ENCODE measurements at places on chromosomes 5 and 9. TPM values are rescaled to one million over a fixed set of nuclear protein-coding genes. Genes with fewer than 3 reads are reported as not detected.
A peak's percentile ranks its signal among the peaks of the same experiment; 100 is the strongest.

Gene PCDHGA6
- total RNA-seq, result not detected

Gene ANKRD31
- 0.99 TPM for total RNA-seq

Gene NUTM2G
- total RNA-seq, result not detected

Gene PCSK1
- not detected for total RNA-seq

Gene TAF1L
- total RNA-seq, result not detected

DNA sequence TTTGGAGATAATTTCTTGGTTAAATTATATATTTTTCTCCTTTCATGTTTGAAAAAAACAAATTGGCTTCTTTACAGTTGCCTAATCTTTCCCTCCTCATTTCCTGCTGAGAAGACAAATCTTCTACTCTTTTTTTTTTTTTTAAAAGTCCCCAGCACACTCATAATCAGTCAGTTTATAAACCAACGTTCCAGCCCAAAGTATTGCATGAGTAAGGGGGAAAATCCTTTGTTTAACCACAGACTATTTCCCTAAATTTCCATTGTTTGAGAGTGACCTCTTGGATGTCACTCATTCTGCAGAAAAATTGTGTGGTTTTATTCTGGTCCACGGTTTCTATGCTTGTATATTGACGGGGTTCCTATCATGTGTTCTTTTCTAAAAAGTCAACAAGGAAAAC lies 55.1 kb upstream of the TLR4 start:
- no peak overlapping the region for H3K4me3 ChIP-seq
- H3K4me1 ChIP-seq, result peaks cover 4% of the 10 kb centered on the region
- no peak for DNase-seq
- H3K36me3 ChIP-seq, result no peaks in the 10 kb centered on the region
- no peak overlapping the region for H3K27ac ChIP-seq

GRCh38 chr5:146447734-146448380 lies 724 bp downstream of the TCERG1 start:
- H3K4me3 ChIP-seq, result peak overlapping the region; percentile 97
- no peaks in the 10 kb centered on the region for H3K27me3 ChIP-seq
- peaks cover 41% of the 10 kb centered on the region for H3K4me1 ChIP-seq
- peak overlapping the region; percentile 99 for H3K27ac ChIP-seq

DNA sequence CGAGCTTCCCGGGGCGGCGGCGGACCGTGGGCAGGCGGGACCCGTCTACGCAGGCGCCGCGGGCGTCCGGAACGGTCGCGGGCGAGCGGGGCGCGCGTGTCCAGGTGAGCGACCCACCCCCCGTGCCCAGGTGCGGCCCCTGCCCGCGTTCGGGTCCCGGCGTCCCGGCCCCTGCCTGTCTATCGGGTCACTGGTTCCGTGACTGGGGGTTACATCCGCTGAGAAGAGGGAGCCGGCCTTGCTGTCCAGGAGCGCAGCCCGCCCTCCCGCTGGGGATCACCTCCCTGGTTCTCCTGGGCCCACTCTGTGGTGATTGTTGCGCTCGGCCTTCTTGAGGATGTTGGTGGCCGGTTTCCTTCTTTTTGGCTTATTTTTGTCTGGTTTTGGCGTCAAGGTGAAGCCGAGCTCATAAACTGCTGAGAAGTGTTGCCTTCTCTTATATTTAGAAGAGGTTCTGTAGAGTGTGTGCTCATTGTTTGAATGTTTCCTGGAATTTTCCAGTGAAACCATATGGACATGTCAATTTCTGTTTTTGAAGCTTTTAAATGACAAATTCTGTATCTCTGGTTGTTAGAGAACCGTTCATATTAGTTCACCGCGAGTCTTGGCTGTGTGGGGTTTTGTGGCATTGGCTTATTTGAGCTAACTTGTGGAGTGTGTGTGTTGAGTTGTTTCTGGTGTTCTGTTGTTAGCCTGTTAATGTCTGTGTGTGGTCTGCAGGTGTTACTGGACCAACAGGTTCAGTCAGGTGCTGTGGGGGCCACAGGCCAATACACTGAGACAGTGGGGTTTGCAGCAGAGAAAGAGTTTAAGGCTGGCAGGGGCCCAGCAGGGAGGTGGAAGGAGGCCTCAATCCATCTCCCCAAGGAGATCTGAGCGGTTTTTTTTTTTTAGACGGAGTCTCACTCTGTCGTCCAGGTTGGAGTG lies 621 bp downstream of the CEP72 start:
- peaks cover 42% of the 10 kb centered on the region for H3K4me1 ChIP-seq
- peak overlapping the region; percentile 83 for H3K27ac ChIP-seq
- H3K27me3 ChIP-seq, result peaks cover 2% of the 10 kb centered on the region
- H3K36me3 ChIP-seq, result peaks cover 29% of the 10 kb centered on the region

GRCh38 chr9:77896269-77896937 lies 135.2 kb downstream of the GNAQ start:
- H3K4me1 ChIP-seq, result peaks cover 28% of the 10 kb centered on the region
- no peak overlapping the region for H3K4me3 ChIP-seq
- no peaks in the 10 kb centered on the region for H3K36me3 ChIP-seq
- no peak overlapping the region for H3K27ac ChIP-seq
- no peak for DNase-seq
- H3K27me3 ChIP-seq, result no peaks in the 10 kb centered on the region

DNA sequence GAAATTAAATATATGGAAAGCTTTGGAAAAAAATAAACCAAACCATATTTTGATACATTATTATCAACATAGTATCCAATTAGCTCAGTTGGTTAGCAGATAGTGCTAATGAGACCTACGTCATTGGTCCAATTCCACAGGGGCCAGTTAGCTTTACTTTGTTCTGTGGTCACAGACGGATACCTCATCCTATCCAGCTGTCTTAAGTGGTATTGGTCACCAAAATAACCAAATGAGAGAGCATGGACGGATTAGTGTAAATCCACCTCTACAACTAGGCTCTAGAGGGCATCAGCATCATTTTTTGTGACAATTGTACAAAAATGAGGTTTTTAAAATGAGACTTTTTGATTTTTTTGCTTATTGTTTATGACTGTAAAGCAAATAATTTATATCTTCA lies 364.2 kb downstream of the KIAA0825 start:
- no peaks in the 10 kb centered on the region for H3K27me3 ChIP-seq
- H3K27ac ChIP-seq, result no peak overlapping the region
- H3K36me3 ChIP-seq, result no peaks in the 10 kb centered on the region

GRCh38 chr9:109963079-109963478 lies 183.1 kb downstream of the PALM2AKAP2 start:
- no peak overlapping the region for H3K27ac ChIP-seq
- no peaks in the 10 kb centered on the region for H3K36me3 ChIP-seq
- no peak overlapping the region for H3K4me3 ChIP-seq
- H3K4me1 ChIP-seq, result peaks cover 10% of the 10 kb centered on the region
- no peak for DNase-seq

DNA sequence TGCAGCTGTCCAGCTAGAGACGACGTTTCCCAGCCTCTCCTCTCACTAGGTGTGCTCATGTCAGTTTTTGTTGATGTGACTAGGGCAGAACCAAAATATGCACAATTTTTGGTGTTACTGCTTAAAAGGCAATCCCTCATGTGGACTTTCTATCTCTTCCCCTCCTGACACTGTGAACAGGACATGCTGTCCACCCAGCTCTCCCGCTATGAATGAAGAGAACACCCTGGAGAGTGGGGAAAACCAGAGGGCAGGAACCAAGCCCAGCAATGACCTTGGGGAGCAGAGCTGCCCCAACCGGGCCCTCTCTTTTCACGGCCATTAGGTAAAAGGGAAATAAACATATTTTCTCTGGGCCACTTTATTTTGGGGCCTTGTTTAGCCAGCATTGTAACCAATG lies 46.7 kb upstream of the TBC1D2 start:
- no peak overlapping the region for H3K27ac ChIP-seq
- H3K27me3 ChIP-seq, result peaks cover 2% of the 10 kb centered on the region
- H3K36me3 ChIP-seq, result no peaks in the 10 kb centered on the region
- no peaks in the 10 kb centered on the region for H3K4me1 ChIP-seq
- H3K4me3 ChIP-seq, result no peak overlapping the region

DNA sequence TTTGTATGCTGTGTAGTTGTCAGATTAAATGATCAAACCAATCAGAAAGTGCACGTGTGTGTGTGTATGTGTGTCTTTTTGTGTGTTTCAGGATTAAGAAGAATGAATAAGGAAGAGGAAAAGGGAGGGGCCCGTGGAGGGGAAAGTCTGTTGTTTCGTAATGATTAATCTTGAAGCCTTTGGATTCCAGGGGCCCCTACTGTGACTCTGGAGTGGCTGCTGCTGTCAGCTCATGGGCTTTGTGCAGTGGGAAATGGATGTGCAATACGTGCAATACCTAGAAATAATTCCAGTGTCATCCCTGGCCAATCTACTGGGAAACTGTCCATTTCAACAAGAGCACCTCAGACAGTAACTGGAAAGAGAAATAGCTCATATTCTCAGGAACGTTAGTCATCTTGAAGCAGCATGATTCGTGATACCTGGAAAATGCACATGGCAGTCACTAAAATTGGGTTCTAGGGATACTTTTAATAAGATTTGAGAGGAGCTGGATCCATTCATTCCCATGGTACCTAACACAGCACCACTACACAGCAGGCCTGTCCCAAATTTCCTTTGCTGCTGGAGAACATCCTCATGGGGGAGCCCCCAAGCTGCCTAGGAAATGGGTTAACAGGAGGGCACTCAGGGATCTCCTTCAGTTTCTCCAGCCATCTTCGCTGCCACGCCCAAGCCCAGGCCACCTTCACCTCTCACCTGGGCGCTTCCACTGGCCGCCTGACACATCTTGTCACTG lies 186.3 kb downstream of the NR3C1 start:
- H3K36me3 ChIP-seq, result peaks cover 8% of the 10 kb centered on the region
- DNase-seq, result peak; percentile 36
- H3K4me3 ChIP-seq, result no peak overlapping the region
- no peaks in the 10 kb centered on the region for H3K27me3 ChIP-seq
- H3K27ac ChIP-seq, result peak overlapping the region; percentile 73

GRCh38 chr9:353077-353476 lies 138.4 kb downstream of the DOCK8 start:
- peaks cover 29% of the 10 kb centered on the region for H3K4me1 ChIP-seq
- H3K36me3 ChIP-seq, result peaks cover 52% of the 10 kb centered on the region
- H3K4me3 ChIP-seq, result no peak overlapping the region
- H3K27me3 ChIP-seq, result no peaks in the 10 kb centered on the region

DNA sequence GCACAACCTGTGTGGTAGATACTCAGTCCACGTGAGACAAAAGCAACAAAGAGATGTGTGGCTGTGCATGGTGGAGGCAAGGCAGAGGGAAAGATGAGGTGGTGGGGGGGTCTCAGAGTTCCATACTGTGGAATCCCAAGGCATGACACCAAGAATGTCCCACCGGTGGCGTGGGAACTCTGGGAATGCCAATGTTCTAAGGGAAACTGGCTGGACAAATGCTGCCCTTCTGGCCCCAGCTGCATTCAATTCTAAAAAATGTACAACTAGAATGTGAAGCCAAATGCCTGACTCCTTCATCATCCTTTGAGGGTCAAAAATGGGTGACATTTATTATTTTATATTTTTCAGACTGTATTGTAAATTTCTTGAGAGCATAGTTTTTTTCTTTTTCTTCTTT lies 58.2 kb upstream of the EQTN start:
- no peak overlapping the region for H3K4me3 ChIP-seq
- DNase-seq, result no peak
- peaks cover 14% of the 10 kb centered on the region for H3K4me1 ChIP-seq
- no peaks in the 10 kb centered on the region for H3K27me3 ChIP-seq

GRCh38 chr5:173612948-173613347 lies 3.5 kb downstream of the BOD1 start:
- no peak for DNase-seq
- H3K27ac ChIP-seq, result no peak overlapping the region
- peaks cover 55% of the 10 kb centered on the region for H3K4me1 ChIP-seq
- peaks cover 62% of the 10 kb centered on the region for H3K36me3 ChIP-seq
- no peaks in the 10 kb centered on the region for H3K27me3 ChIP-seq
- no peak overlapping the region for H3K4me3 ChIP-seq

DNA sequence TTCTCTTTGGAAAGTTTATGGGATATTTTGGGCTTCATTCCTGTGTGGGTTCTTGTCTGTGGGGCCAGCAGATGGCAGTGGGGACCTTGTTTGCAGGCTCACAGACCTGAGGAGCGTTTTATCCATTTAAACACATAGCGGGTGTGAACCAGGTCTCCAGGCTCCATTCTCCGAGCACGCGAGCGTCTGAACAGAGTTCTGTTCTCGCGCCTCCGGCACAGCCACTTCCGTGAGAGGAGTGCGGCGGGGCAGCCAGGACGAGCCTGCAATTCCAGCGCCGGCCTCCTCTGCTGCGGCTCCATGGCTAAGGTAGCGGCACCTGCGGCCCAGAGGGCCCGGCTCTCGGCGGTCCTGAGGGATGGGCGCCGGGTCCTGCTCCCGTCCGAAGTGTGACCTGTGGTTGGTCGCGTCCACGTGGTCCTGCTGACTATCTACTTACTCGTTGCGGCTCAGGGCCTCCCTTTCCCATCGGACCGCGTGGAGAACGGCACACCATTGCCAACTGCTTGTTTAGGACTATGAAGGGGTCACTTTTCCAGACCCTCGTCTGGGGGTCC lies 7.3 kb downstream of the NRARP start:
- peaks cover 3% of the 10 kb centered on the region for H3K4me1 ChIP-seq
- peak overlapping the region; percentile 8 for H3K4me3 ChIP-seq
- no peak overlapping the region for H3K27ac ChIP-seq
- DNase-seq, result no peak
- peaks cover 35% of the 10 kb centered on the region for H3K27me3 ChIP-seq

DNA sequence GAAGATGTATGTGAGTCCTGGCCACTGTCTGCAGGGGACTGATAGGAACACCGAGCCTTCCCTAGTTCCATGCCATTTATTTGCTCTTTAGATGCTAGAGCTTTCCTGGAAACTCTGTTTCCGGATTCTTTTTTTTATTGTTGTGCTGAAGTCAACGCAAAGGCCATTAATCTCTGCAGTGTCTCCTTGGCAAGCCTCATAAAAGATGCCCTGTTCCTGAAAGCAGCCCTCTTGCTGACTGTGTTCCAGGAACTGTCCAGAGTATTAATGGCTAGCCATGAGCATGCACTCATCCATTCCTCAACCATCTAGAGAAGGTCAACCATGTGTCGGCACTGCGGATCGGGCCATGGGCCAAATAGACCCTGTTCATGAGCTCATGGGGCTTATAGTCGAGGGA lies 42.9 kb upstream of the SMAD5 start:
- H3K36me3 ChIP-seq, result no peaks in the 10 kb centered on the region
- H3K27ac ChIP-seq, result no peak overlapping the region
- no peak overlapping the region for H3K4me3 ChIP-seq
- no peak for DNase-seq
- H3K4me1 ChIP-seq, result no peaks in the 10 kb centered on the region

DNA sequence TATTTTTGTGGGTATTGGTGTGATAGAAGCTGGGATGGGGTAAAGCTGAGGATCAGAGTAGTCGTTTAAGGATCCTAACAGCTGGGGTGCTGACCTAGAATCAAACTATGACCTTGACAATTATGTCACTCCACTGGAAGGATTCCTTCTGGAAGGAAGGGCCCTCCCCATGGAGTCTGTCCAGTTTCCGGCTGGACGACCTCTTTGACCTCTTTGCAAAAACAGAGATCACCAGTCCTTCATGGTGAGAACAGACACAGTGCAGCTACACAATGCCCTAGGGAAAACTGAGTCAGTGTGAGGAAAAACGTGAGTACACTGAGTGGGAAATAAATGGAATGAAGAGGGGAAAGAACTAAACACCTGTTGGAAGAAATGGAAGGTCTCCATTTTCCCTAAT lies 445.6 kb downstream of the MAT2B start:
- H3K27me3 ChIP-seq, result no peaks in the 10 kb centered on the region
- H3K4me1 ChIP-seq, result no peaks in the 10 kb centered on the region
- no peak for DNase-seq
- no peak overlapping the region for H3K4me3 ChIP-seq
- no peaks in the 10 kb centered on the region for H3K36me3 ChIP-seq
